Breast epithelium (tissue), 4 donors: ENCODE measurements at places on chromosomes 1 and 21. TPM values are rescaled to one million over a fixed set of nuclear protein-coding genes. Genes with fewer than 3 reads are reported as not detected.

GRCh38 chr1:183514235-183514634, 41.9 kb downstream of the SMG7 start:
- no peak for DNase-seq

DNA sequence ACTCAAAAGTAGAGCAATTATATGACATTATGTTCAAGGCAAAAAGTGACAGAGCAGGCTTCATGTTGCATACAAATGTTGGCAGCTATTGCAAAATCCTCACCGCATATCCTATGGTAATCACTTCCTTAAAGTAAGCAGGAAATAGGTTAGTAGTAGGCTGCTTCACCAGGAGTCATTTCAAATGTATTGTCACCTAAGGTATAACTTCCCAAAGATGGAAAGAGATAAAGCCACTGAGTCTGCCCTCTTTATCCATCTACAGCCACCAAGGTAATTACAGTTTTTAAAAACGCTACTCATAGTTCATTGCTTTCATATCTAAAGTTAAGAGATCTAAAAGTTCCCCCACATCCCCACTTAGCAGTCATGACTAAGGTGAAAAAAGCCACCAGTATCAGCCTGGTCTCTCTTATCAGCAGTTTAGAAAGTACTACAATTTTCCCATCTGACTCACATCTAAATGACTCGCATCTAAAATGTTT, 31.6 kb upstream of the UBE2U start:
- DNase-seq: no peak

GRCh38 chr1:65170511-65171142, 22.6 kb downstream of the AK4 start:
- DNase-seq: peak; percentile 63

DNA sequence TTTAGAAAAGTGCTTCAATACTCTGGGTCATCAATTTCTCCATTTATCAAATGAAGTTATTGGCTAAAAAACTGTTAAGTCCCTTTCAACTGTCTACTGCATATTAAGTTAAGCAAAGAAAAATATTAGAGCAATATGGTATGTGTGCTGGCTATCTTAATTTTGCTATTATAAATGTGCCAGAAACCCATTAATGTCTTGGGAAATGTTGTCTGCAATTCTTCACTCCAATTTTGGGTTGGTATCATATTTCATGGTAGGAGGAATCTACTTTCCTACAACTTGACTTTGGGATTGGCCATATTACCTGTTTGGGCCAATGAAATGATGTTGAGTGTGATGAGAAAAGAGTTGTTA, 1063.9 kb downstream of the PLA2G4A start:
- DNase-seq: no peak

The SLC45A3 gene
- total RNA-seq: 2.9 TPM

The HES5 gene
- total RNA-seq: not detected

- no peak for DNase-seq
Observed at GRCh38 chr1:196655071-196655470, 3.2 kb downstream of the CFH start.

DNA sequence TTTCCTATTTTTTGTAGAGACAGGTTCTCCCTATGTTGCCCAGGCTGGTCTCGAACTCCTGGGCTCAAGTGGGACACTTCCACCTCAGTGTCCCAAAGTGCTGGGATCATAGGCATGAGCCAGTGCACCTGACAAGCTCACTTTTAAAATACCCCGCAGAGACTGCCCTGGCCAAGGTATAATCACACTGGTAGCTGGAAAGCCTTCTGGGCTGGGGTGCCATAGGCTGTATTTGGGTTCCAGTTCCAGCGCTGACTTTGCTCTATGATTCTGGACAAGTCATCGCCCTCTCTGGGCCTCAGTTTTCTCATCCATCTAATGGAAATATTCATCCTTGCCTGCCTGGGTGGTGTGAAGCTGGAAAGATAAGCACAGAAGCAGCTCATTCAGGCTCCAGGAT, 10.4 kb downstream of the LDLRAD1 start:
- DNase-seq: no peak

DNA sequence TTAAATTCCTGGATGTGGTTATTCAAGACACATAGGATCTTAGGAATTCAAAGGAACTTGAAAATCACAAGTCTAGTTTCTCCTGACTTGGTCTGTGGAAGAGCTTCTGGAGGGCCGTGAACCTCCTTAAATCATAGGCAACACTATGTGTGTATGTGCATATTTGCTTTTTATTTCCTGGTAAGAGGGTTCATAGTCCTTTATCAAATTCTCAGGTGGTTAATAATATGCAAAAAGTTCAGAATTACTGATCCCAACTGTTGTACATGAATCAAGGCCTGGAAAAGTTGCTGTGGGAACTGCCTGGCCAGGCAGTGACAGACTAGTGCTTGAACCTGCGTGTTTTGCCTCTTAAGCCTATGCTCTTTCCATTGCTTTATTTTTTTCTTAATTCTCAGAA, 12.9 kb downstream of the MTR start:
- DNase-seq: no peak

The IFI44L gene
- total RNA-seq: 4.3 TPM
